ENCODE measurements at places on chromosomes 13 and 19.

- no peak for DNase-seq
These were observed 29.6 kb downstream of the KLF5 start for GRCh38 chr13:73088332-73088935.

- DNase-seq = no peak
These were observed 3.5 kb downstream of the KCNN4 start for GRCh38 chr19:43777163-43777695.

DNA sequence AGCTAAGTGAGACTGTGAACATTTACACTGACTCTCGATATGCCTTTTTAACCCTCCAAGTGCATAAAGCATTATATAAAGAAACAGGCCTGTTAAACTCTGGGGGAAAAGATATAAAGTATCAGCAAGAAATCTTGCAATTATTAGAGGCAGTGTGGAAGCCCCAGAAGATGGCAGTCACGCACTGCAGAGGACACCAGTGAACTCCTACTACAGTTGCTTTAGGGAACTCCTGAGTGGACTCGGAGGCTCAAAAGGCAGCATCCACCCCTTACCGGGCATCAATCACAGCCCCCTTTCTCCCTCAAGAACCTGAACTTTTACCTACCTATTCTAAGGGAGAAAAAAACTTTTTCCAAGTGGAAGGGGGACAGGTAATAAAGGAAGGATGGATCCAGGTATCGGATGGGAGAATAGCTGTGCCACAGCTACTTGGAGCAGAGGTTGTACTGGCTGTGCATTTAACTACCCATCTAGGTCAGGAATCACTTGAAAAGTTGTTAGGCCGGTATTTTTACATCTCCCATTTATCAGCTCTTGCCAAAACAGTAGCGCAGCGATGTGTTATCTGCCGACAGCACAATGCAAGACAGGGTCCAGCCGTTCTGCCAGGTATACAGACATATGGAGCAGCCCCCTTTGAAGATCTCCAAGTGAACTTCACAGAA, 80.1 kb downstream of the ZNF486 start:
- DNase-seq = no peak

GRCh38 chr19:33777753-33778088, 18.9 kb upstream of the KCTD15 start:
- no peak for DNase-seq

DNA sequence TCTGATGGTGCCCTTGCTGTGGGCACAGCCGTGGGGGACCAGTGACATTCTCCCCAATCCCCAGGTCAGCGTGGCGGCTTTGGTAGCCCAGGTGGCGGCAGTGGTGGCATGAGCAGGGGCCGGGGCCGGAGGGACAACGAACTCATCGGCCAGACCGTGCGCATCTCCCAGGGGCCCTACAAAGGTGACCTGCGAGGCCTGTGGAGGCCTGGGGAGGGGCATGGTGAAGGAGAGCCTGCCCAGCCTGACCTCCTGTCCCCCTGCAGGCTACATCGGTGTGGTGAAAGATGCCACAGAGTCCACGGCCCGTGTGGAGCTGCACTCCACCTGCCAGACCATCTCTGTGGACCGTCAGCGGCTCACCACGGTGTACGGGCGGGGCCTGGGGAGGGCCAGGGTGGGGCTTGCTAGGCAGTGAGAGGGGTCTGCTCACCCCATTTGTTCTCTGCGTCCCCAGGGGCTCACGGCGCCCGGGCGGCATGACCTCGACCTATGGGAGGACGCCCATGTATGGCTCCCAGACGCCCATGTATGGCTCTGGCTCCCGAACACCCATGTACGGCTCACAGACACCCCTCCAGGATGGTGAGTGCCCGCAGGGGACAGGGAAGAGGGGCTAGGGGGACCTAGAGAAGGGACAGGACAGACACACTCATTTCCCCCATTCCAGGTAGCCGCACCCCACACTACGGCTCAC, 7.7 kb upstream of the TIMM50 start:
- DNase-seq = no peak

- no peak for DNase-seq
These were observed 1219.5 kb upstream of the PCDH20 start for GRCh38 chr13:62635161-62635560.

DNA sequence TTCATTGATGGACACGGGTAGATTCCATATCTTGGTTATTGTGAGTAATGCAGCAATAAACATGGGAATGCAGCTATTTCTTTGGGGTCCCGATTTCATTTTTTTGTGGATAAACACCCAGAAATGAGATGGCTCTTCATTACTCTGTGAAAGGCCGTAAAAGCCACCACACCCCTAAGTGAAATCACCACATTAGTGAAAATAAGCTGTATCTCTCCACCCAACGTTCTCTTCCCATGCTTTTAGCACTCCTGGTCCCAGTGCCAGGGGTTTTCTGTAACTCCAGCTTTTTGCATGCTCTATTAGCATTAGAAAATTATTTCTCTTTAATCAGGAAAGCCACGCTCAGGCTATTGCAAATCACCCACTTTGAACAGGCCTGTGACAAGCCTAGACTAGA, 15.8 kb downstream of the CHAMP1 start:
- DNase-seq = no peak

DNA sequence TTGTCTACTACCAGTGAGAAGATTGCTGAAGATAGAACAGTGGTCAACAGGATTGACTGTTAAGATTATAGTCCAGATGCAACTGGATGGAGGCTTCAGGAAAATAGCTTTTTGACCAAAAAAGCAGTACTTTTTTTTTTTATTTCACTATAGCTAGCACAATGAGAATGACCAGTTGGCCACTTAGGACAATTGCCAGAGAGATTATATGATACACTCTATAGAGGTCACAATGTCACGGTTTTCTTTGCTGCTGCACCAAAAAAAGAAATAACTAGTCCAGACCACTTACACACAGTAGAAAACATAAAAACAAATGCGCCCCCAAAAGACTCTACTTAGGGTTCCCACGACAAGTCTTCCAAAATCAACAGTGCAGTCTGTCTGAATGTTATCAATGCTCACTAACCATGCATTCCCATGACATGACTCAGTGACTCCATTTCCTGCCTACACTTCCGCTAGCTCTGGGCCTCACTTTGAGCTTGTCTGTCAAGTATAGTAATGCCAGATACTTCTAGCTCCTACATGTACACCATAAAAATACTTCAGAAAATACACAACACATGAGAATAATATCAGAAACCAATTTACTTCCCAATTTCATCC, 209.1 kb upstream of the STARD13 start:
- DNase-seq = no peak

- no peak for DNase-seq
These were observed 1381.5 kb upstream of the SPRY2 start for GRCh38 chr13:81722456-81722855.

DNA sequence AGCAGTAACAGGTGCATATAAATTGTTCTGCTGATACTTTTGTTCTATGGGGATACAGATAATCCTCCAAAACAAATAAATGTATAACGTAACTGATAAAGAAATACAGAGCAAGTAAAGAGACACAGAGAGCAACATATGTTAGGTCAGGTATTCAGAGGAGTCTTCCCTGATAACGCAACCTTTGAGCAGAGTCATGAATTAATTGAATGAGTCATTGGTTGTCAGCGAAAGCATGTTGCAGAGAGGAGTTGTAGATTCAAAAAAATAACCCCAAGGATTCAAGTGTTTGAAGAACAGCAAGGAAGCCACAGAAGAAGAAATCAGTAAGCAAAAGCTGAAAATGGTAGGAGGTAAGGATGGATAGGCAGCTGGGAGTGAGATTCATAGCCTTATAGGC, 245.2 kb downstream of the TBC1D4 start:
- no peak for DNase-seq

GRCh38 chr13:27522847-27523246, 72.5 kb upstream of the MTIF3 start:
- no peak for DNase-seq

DNA sequence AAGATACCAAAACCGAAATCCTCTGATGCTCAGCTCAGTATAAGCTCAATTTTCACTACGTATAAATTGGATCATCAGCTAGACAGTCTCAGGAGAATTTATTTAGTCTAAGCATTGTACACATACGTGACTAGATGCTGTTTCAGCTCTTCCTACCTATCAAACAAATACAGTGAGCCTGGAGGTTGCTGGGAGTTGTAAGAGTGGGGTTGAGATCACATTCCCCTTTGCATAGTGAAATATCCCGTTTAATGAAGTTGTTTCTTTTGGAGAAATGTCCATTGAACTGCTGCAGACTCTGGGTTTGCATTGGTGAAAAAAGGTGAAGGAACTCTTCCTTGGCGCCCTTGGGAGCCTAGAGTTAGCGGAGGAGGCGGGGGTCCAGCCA, 68.9 kb upstream of the GJB6 start:
- DNase-seq = no peak

GRCh38 chr13:110329258-110329657, 22.2 kb downstream of the COL4A2 start:
- no peak for DNase-seq

GRCh38 chr19:7265963-7266362, 28.3 kb downstream of the INSR start:
- DNase-seq = no peak

- DNase-seq = no peak
These were observed 3.5 kb downstream of the SPACA6 start for GRCh38 chr19:51696606-51697005.

GRCh38 chr19:29217616-29218015, 4.7 kb upstream of the UQCRFS1 start:
- DNase-seq = no peak
